ENCODE measurements at places on chromosomes 2 and 18.

DNA sequence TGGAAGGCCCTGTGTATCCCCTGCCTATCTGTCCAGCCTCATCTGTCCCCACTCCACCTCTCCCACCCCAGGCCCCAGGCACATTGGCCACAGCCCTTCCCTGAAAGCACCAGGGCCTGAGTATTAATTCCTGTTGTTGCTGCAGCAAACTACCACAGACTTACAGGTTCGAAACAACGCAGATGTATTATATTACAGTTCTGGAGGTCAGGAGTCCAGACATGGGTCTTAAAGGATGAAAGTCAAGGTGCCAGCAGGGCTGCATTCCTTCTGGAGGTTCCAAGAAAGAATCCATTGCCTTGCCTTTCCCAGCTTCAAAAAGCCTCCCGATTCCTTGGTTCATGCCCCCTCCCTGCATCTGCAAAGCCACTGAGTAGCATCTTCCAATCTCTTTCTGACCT, 78.7 kb upstream of the LAPTM4A start:
- H3K36me3 ChIP-seq, result no peaks in the 10 kb centered on the region
- H3K27ac ChIP-seq, result no peak overlapping the region
- H3K4me3 ChIP-seq, result no peak overlapping the region
- H3K4me1 ChIP-seq, result no peaks in the 10 kb centered on the region
- DNase-seq, result no peak
- H3K27me3 ChIP-seq, result no peaks in the 10 kb centered on the region

DNA sequence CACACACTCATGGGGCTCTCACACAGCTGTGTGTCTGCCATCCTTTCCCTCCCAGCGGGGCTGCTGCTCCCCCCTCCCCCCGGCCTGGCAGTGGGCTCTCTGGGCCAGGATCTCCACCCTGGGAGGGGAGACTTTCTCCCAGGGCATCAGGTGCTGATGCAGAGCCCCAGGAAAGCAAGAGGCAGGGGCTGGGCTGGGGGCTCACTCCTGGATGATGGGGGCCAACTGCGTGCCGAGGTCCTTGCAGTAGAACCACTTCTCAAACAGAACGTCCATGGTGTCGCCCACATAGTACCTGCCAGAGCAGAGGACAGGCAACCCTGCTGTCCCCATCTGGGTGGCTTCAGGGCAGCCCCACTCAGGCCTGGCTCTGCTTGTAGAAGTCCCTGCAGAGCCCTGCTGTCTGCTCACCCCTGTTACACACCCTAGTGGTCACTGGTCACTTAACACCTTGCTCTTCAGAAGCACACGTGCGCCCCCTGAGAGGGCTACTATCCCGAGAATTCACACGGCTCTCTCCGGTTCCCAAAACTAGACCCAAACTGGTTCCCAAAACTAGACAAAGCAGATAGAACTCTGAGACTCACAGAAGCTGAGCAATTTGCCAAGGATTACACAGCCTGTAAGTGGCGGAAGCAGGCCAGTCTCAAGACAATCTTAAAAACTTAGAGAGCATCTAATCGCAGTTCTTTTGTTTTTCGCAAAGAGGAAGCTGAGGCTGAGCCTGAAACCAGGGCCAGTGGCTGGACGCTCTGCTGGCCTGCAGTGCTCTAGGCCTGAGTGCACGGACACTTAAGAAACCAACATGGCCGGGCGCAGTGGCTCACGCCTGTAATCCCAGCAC, 6.6 kb upstream of the OXER1 start:
- H3K36me3 ChIP-seq, result no peaks in the 10 kb centered on the region
- no peak overlapping the region for H3K4me3 ChIP-seq
- no peak for DNase-seq
- no peak overlapping the region for H3K27ac ChIP-seq
- no peaks in the 10 kb centered on the region for H3K27me3 ChIP-seq

- peaks cover 6% of the 10 kb centered on the region for H3K27me3 ChIP-seq
- H3K27ac ChIP-seq, result no peak overlapping the region
- H3K36me3 ChIP-seq, result no peaks in the 10 kb centered on the region
- H3K4me3 ChIP-seq, result no peak overlapping the region
- DNase-seq, result no peak
Observed at GRCh38 chr2:41828052-41828643, 219.7 kb upstream of the PKDCC start.

- H3K4me3 ChIP-seq, result no peak overlapping the region
- H3K36me3 ChIP-seq, result peaks cover 7% of the 10 kb centered on the region
- no peak overlapping the region for H3K27ac ChIP-seq
- no peak for DNase-seq
- H3K4me1 ChIP-seq, result peaks cover 54% of the 10 kb centered on the region
Observed at GRCh38 chr2:98691303-98691702, 39.6 kb downstream of the MGAT4A start.

DNA sequence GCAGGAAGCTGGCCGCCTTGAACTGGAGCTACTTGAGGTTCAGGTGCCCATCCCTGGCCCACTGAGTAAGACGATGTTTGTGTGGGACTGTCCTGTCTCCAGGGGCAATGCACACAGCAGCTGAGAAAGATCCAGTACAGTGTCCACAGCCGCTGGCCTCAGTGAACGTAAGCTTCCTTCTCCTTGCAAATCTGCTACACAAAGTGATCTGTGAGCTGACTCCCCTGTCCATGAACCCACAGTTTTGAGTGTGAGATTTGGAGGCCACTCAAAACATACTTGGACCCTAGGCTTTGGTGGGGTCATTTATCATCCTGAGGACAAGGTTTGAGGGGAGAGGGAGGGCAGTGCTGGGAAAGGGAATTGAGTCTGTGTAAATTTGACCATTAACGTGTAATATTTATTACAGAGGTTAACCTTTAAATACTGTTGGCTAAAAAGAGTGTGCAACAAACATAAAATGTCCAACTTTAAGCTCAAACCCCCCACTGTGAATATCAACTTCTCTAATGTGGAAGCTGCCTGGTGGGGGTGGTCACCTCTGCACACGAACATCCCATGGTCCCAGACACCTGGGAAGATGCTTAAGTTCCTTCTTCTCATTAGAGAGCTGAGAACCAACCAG, 4.9 kb upstream of the CYS1 start:
- H3K27ac ChIP-seq, result no peak overlapping the region
- H3K4me1 ChIP-seq, result peaks cover 7% of the 10 kb centered on the region
- DNase-seq, result no peak

- no peak for DNase-seq
- no peaks in the 10 kb centered on the region for H3K36me3 ChIP-seq
- H3K4me1 ChIP-seq, result peaks cover 26% of the 10 kb centered on the region
- no peak overlapping the region for H3K4me3 ChIP-seq
- no peaks in the 10 kb centered on the region for H3K27me3 ChIP-seq
- H3K27ac ChIP-seq, result no peak overlapping the region
Observed at GRCh38 chr2:225006730-225007129, 35.5 kb downstream of the DOCK10 start.

DNA sequence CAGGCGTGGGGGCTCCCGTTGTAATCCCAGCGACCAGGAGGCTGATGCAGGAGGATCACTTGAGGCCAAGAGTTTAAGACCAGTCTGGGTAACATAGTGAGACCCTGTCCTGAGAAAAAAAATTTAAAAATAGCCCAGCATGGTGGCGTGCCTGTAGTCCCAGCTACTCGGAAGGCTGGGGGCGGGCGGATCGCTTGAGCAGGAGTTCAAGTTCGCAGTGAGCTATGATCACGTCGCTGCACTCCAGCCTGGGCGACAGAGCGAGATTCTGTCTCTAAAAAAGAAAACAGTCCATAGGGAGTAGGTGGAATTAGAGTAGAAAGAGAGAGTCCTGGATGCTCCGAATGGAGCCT, 325 bp upstream of the TTLL4 start:
- peak overlapping the region; percentile 64 for H3K4me3 ChIP-seq
- no peak for DNase-seq
- no peak overlapping the region for H3K27ac ChIP-seq
- no peaks in the 10 kb centered on the region for H3K36me3 ChIP-seq

- no peak for DNase-seq
- no peak overlapping the region for H3K27ac ChIP-seq
Observed at GRCh38 chr2:468648-469336, 180.9 kb upstream of the ALKAL2 start.

- no peaks in the 10 kb centered on the region for H3K27me3 ChIP-seq
- no peak overlapping the region for H3K27ac ChIP-seq
Observed at GRCh38 chr2:120134263-120134662, 88.9 kb downstream of the TMEM185B start.

DNA sequence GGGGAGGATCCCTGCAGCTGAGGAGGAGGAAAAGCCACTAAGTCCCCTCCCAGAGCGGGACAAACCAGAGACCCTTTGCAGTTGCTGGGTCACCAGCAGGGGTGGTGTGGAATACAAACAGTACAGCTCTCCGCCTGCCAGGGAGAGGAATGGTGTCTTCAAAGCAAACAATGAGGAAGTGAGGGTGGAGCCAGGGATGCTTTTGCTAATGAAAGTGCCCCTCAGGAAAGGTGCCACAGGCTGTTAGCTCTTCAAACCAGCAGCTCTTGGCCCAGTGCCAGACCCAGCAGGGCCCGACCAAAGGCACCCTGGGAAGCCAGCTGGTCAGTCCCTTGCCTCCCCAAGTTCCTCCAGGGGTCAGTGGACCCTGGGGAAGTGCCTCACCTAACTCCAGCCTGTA, 102.8 kb downstream of the HIBCH start:
- no peak for DNase-seq
- H3K4me3 ChIP-seq, result no peak overlapping the region
- H3K36me3 ChIP-seq, result peaks cover 7% of the 10 kb centered on the region
- H3K27ac ChIP-seq, result no peak overlapping the region
- no peaks in the 10 kb centered on the region for H3K27me3 ChIP-seq

GRCh38 chr18:47758000-47758399, 172.5 kb downstream of the SMAD2 start:
- H3K4me3 ChIP-seq, result no peak overlapping the region
- H3K36me3 ChIP-seq, result no peaks in the 10 kb centered on the region
- peaks cover 29% of the 10 kb centered on the region for H3K27me3 ChIP-seq
- no peak overlapping the region for H3K27ac ChIP-seq

- no peaks in the 10 kb centered on the region for H3K4me1 ChIP-seq
- no peak overlapping the region for H3K27ac ChIP-seq
- no peak for DNase-seq
- no peaks in the 10 kb centered on the region for H3K27me3 ChIP-seq
- no peak overlapping the region for H3K4me3 ChIP-seq
Observed at GRCh38 chr2:77995161-77995560, 473.0 kb upstream of the LRRTM4 start.

DNA sequence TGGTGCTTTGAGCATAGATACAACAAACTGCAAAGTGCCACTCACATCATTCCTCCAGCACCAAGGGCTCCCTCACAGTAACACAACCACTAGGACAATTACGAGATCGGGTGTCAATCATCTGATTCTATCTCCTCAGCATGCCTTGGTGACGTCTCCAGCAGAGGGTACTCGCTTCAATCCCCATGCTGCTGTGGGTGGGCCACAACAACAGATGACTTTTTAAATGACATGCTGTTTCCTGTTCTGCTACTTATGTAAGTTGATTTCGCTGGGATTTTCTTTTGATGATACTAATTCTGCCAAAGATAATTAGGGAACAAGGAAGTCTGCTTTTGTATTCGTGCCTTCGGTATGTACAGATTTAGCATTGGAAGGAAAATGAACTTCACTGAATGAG, 1113.0 kb downstream of the BCL11A start:
- no peak overlapping the region for H3K27ac ChIP-seq
- no peaks in the 10 kb centered on the region for H3K27me3 ChIP-seq
- H3K4me3 ChIP-seq, result no peak overlapping the region
- no peak for DNase-seq
- H3K4me1 ChIP-seq, result no peaks in the 10 kb centered on the region

DNA sequence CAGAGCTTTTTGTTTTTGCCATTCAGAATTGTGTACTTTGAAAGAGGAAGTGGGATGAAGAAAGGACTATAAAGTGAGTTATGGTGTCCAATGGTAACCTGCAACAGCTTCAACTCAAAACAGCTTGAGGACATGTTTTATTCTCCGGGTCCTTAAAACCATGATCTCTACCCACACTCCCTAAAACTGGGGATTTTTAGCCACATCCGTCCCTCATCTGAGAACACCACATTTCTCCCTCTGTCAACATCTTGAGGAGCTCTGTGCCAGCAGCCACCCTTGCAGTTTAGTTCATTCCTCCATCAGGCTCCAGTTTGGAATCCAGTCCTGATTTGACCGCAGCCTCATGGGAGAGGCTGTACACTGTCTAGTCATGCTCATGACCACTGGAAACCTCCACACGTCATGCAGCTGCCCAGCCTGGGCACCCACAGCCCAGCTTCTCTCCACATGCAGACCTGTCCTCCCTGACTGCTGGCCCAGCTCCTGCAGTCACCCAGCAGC, 62.6 kb downstream of the C18orf63 start:
- DNase-seq, result no peak
- peak overlapping the region; percentile 43 for H3K27ac ChIP-seq
- H3K4me3 ChIP-seq, result no peak overlapping the region
- H3K27me3 ChIP-seq, result peaks cover 7% of the 10 kb centered on the region
- H3K36me3 ChIP-seq, result no peaks in the 10 kb centered on the region

GRCh38 chr18:33239298-33239697, 201.2 kb downstream of the CCDC178 start:
- no peak for DNase-seq
- H3K27me3 ChIP-seq, result no peaks in the 10 kb centered on the region
- H3K27ac ChIP-seq, result no peak overlapping the region
- no peak overlapping the region for H3K4me3 ChIP-seq
- H3K36me3 ChIP-seq, result no peaks in the 10 kb centered on the region

DNA sequence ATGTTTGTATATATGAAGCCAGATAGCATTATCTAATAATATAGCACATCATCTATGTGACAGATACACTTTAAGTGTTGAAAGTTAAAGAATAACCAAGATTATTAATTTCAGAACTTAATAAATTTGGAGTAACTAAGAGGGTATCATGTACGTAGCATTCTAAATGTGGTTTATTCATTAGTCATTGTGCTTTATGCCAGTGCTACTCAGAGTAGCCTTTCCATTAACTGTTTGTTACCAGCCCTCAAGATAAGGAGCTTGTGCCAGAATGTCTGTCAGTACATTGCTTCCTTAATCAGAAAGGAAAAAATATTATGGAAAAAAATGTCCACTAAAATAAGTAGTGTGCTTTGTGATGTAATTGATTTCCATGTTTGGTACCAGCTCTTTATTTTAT, 94.9 kb upstream of the TWSG1 start:
- H3K36me3 ChIP-seq, result peaks cover 65% of the 10 kb centered on the region
- no peaks in the 10 kb centered on the region for H3K27me3 ChIP-seq
- DNase-seq, result no peak
- H3K27ac ChIP-seq, result no peak overlapping the region
- H3K4me3 ChIP-seq, result no peak overlapping the region
- no peaks in the 10 kb centered on the region for H3K4me1 ChIP-seq

GRCh38 chr2:240956171-240956934, 42.1 kb upstream of the SNED1 start:
- H3K4me3 ChIP-seq, result no peak overlapping the region
- no peak for DNase-seq
- H3K27me3 ChIP-seq, result no peaks in the 10 kb centered on the region
- H3K27ac ChIP-seq, result no peak overlapping the region
- no peaks in the 10 kb centered on the region for H3K4me1 ChIP-seq
